ENCODE measurements at places on chromosomes 11 and 22. TPM values are rescaled to one million over a fixed set of nuclear protein-coding genes. Genes with fewer than 3 reads are reported as not detected.

Gene GRM5
- not detected for polyA plus RNA-seq

Gene SPDYC
- polyA plus RNA-seq = not detected

Gene ACTN3
- polyA plus RNA-seq = 0.04 TPM

Gene MPPED2
- polyA plus RNA-seq = 2.7 TPM

Gene CCDC81
- 0.27 TPM for polyA plus RNA-seq

Gene MS4A4E
- polyA plus RNA-seq = 1.1 TPM

Gene OR8B12
- polyA plus RNA-seq = not detected

Gene RBM14
- polyA plus RNA-seq = 34.3 TPM

Gene OR51B2
- polyA plus RNA-seq = not detected

Gene PUS3
- 6.6 TPM for polyA plus RNA-seq

Gene MS4A15
- not detected for polyA plus RNA-seq

Gene DNAJB7
- polyA plus RNA-seq = not detected

Gene TSKU
- polyA plus RNA-seq = 6.7 TPM

Gene SEZ6L
- polyA plus RNA-seq = not detected

Gene FOLR1
- not detected for polyA plus RNA-seq

Gene STX3
- 16.6 TPM for polyA plus RNA-seq

Gene BATF2
- 1.6 TPM for polyA plus RNA-seq

Gene CCDC83
- not detected for polyA plus RNA-seq

Gene PGA4
- polyA plus RNA-seq = 0.43 TPM

Gene OR51M1
- polyA plus RNA-seq = not detected

Gene ART1
- polyA plus RNA-seq = not detected

Gene SCGB1C1
- not detected for polyA plus RNA-seq

Gene MMP8
- 0.51 TPM for polyA plus RNA-seq

Gene UBE4A
- polyA plus RNA-seq = 23.4 TPM

Gene TRIM44
- 26.7 TPM for polyA plus RNA-seq

Gene KRTAP5-11
- not detected for polyA plus RNA-seq

Gene TCN2
- polyA plus RNA-seq = 11.0 TPM

Gene SBF1
- polyA plus RNA-seq = 63.8 TPM

Gene GNG3
- polyA plus RNA-seq = not detected

Gene MFRP
- not detected for polyA plus RNA-seq

Gene MAPK12
- polyA plus RNA-seq = 17.9 TPM

Gene CHRDL2
- 4.4 TPM for polyA plus RNA-seq

Gene TRIM48
- polyA plus RNA-seq = not detected

Gene APLNR
- 1.1 TPM for polyA plus RNA-seq

Gene IGSF9B
- polyA plus RNA-seq = 38.3 TPM

Gene TRIM21
- polyA plus RNA-seq = 8.5 TPM

Gene CCDC87
- polyA plus RNA-seq = 0.15 TPM

Gene PNPLA5
- not detected for polyA plus RNA-seq

Gene NECTIN1
- polyA plus RNA-seq = 5.8 TPM

Gene MS4A7
- polyA plus RNA-seq = 2.7 TPM

Gene PITPNM1
- 24.2 TPM for polyA plus RNA-seq

Gene POU2F3
- polyA plus RNA-seq = not detected

Gene ZP1
- 0.33 TPM for polyA plus RNA-seq

Gene NF2
- 73.9 TPM for polyA plus RNA-seq

Gene CBL
- polyA plus RNA-seq = 5.8 TPM

Gene RPS6KA4
- polyA plus RNA-seq = 30.4 TPM
